ENCODE measurements at places on chromosomes 4 and X. TPM values are rescaled to one million over a fixed set of nuclear protein-coding genes. Genes with fewer than 3 reads are reported as not detected.

The CYTL1 gene
- polyA plus RNA-seq, result 3.1 TPM

The CCSER1 gene
- polyA plus RNA-seq, result 20.2 TPM

DNA sequence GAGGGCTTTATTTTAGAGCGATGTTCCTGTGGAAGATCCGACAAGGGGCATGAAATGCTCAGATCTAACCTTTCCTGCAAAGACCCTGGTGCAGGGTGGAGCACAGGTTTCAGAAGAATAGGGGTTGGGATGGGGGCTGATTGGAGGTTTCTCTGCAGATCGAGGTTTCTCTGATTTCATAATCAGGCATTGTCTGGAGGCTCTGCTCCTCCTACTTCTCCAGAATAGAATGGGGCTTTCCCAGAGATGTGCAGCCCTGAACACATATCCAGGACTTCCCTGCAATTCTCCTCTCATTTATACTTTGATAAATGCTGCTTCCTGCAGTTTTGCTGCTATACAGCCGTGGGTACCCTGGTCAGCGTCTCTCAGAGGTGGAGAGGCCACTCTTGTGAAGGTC is 397.6 kb upstream of the BOD1L1 start:
- no peak for DNase-seq

- DNase-seq, result no peak
Measured at GRCh38 chr4:6527259-6527658, 47.7 kb upstream of the MAN2B2 start.

- no peak for DNase-seq
Measured at GRCh38 chr4:185744488-185744862, 67.5 kb downstream of the SORBS2 start.

Data from testis (tissue), 5 donors.